NCI-H1930 (cell line): ENCODE measurements at places on chromosomes 7 and 10.

DNA sequence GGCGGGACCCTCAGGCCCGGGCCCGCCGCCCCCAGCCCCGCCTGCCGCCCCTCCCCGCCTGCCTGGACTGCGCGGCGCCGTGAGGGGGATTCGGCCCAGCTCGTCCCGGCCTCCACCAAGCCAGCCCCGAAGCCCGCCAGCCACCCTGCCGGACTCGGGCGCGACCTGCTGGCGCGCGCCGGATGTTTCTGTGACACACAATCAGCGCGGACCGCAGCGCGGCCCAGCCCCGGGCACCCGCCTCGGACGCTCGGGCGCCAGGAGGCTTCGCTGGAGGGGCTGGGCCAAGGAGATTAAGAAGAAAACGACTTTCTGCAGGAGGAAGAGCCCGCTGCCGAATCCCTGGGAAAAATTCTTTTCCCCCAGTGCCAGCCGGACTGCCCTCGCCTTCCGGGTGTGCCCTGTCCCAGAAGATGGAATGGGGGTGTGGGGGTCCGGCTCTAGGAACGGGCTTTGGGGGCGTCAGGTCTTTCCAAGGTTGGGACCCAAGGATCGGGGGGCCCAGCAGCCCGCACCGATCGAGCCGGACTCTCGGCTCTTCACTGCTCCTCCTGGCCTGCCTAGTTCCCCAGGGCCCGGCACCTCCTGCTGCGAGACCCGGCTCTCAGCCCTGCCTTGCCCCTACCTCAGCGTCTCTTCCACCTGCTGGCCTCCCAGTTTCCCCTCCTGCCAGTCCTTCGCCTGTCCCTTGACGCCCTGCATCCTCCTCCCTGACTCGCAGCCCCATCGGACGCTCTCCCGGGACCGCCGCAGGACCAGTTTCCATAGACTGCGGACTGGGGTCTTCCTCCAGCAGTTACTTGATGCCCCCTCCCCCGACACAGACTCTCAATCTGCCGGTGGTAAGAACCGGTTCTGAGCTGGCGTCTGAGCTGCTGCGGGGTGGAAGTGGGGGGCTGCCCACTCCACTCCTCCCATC, 82.7 kb downstream of the PAX2 start:
- DNase-seq = peak; percentile 33

GRCh38 chr7:131890176-131890575, 333.7 kb upstream of the PODXL start:
- no peak for DNase-seq

- DNase-seq = peak; percentile 27
Observed at GRCh38 chr7:71735961-71736556, 604.1 kb downstream of the GALNT17 start.

DNA sequence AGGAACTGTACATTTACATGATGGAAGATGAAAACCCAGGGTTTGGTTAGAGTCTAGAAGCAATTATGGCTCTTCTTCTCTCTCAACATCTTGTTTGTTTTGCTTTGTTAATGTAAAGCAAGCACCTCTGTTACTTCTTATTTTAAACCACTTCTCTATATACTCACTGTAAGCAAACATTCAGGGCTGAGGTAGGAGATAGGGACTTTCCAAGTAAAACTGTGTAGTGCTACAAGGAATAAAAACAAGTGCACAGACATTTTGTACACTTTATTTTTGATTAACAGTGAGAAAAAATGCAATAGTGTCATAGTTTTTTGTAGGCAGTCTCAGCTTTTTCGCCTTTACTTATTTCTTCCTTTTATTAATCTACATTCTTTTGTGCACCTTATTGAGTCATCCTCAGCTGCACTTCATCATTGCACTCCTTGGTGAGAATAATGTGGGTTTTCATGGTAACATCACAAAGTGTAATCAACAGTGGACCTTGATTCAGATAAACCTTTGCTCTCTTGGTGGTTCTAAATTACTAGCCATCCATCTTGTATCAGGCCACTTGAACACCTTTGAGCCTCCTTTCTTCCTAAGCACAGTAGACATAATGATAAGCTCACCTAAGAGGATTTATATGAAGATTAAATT, 52.9 kb downstream of the ELMO1 start:
- DNase-seq = no peak

- DNase-seq = no peak
Observed at GRCh38 chr7:37162106-37162505, 286.6 kb downstream of the ELMO1 start.

DNA sequence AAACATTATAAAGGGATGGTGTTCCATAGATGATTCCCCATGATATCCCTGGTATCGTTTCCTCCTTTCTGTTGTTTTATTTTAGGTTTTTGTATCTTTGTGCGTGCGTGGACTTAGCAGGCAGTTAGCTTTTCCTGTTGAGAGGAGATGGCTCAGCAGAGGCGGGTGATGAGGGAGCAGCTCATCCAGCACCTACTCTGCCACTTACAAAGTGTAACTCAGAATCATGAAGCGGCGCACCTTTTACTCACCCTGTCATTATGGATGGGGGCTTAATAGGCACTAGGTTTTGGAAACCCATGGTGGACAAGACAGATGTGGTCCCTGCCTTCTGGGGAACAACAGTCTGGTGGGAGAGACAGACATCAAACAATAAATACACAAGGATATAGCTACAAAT, 17.1 kb downstream of the FAM241B start:
- no peak for DNase-seq
